Stimulated activated CD8-positive, alpha-beta memory T cell treated with anti-CD3 and anti-CD28 coated beads, Interleukin-7, amount 100 ng/mL, for 48 hours (primary cell): ENCODE measurements at places on chromosomes 11 and 22.

DNA sequence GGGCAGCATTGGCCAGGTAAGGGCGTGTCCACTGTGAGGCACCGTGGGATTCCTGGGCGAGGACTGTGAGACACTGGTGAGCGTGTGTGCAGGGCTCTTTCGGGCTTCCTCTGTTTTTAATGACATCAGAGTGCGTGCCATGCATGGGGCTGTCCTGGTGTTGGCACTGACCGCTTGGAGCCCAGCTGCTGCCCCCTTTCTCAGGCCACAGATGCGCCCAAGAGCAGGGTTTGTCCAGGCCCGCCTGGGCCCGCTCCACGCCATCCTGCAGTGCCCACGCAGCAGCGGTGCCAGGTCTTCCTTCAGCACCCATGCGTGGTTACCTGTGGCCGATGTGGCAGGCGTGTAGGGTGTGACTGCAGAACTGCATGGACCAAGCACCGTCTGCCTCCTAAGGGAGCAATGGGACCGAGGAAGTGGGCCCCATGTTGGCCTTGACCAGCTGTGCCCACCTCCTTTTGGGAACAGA, 72.3 kb upstream of the SEPTIN5 start:
- DNase-seq, result no peak

DNA sequence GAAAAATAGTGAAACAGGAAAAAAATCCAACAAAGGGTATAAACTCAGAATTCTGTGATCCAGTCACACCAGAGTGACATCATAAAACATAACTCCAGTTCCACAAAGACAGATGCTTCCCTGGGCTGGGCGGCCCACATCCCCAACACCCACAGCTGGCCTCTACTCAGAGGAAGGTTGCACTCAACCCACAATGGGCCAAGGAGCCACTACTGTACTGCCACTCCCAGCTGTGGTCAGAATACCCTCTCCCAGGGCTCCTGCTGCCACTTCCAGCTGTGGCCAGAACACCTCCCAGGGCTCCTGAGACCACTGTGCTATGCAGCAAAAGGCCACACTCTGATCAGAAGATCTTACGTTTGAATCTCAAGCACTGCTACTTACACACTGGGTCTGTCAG, 18.3 kb downstream of the SMCO4 start:
- DNase-seq, result no peak

GRCh38 chr22:37912171-37912570, 6.1 kb downstream of the MICALL1 start:
- DNase-seq, result no peak

DNA sequence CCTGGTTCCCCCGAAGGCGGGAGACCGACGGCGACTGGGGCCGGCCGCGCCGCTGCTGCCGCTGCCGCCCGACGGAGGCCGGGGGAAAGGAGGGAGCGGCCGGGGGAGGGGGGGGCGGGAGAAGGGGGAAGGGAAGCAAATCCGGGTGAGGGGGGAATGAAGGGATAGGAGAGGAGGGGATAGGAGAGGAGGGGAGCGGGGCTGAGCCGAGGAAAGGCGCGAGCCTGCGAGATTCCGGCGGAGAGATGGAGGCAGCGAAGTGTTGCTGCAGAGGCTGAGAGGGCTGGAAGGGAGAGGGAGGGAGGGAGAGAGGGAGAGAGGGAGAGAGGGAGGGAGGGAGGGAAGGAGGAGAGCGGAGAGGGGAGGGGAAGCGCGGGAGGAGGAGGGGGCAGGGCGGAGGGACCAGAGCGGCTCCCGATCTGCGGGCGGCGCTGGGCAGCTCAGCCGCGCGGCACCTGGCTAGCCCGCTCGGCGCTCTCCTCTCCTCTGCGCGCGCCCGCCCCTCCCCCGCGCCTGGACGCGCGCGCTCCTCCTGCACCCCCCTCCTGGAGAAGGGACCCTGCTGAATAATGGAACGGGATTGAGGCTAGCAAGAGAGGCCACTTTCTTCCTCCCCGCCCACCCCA, 52.3 kb downstream of the SLC22A12 start:
- DNase-seq, result no peak

DNA sequence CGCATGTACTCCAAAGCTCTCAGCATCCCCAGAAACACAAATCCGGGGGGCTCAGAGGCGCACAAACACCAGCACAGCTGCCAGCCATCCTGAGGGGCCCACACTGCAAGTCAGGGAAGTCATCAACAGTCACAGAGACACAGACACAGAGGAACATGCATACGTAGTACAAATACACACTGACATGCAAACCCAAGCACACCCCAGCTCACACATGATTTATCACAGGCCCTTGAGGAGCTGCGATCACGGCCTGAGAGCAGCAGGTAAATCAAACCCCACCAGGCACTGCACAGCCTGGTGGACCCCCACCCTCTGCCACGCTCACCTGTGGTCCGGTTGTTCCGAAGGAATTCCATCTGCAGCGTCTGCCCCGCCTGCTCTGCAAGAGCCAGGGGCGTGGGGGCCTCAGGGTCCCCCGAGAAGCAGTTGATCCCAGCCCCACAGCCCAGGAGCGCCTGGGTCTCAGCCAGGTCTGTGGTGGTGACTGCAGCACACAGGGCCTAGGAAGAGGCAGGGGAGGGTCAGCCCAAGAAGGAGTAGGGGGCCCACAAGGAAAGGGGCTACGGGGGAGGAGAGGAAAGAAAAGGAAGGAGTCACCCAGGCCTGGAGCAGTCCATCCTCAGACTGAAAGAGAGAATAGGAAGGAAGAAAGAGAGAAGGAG, 28.5 kb upstream of the PDE2A start:
- no peak for DNase-seq

DNA sequence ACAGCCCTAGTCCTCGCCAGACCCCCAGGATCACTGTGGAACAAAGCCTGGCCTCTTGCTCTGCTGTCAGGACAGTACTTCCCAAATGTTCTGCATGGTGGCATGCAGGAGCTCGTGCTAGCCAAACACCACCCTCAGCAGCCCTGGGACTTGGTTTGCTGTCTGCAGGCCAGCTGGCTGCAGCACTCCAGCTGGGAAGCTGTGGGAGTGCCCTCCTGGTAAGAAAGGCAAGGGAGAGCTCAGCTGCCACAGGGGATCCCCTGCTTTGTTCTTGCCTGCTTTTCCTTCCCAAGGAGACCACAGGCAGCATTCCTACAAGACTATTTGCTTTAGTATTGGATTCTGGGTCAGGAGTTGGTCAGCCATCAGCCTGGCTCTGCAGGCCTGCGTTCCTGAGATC, 27.9 kb downstream of the TCIRG1 start:
- DNase-seq, result no peak

GRCh38 chr22:21038405-21038804, 6.0 kb upstream of the SLC7A4 start:
- DNase-seq, result no peak

DNA sequence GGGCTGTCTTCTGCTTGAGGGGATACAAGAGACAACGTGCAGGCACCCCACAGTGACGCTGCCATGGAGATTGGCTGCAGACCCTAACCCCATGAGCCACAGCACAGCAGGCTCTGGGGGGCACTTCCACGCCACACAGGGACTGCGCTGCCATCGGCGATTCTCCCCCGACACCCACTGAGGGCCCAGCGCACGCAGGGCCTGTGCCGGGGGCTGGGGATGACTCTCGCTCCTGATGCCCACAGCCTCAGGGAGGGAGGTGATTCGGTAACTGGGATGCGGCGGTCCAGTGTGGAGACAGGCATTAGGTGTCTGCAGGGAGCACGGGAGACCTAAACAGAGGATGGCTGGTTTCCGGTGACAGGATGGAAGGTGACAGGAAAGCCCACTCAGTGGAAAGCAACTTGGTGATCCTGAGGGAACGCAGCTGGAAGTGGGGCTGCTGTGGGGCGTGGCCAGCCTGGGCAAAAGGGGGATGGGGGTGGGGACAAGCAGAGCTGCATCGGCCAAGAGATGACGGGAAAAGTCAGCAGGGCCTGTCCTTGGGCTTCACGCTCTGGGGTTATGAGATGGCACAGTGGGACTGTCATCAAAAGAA, 37.7 kb downstream of the EFCAB6 start:
- no peak for DNase-seq

DNA sequence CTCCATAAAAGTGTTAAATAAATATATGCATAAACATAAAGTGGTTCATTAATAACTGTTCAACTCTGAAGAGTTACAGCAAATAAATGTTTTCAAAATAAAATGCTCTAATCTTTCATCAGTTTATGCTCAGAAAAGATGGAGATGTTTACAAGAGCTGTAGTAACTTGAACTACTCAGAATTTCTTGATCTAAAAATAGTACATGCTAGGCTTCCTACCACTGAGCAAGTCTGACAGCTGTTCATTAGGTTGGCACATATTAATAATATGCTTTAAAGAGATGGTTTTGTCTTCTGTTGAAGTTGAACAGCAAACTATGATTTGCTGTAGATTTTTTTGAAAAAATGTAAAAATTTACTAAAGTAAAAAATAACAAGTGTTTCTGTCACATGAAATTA, 10.8 kb upstream of the SLN start:
- DNase-seq, result no peak

DNA sequence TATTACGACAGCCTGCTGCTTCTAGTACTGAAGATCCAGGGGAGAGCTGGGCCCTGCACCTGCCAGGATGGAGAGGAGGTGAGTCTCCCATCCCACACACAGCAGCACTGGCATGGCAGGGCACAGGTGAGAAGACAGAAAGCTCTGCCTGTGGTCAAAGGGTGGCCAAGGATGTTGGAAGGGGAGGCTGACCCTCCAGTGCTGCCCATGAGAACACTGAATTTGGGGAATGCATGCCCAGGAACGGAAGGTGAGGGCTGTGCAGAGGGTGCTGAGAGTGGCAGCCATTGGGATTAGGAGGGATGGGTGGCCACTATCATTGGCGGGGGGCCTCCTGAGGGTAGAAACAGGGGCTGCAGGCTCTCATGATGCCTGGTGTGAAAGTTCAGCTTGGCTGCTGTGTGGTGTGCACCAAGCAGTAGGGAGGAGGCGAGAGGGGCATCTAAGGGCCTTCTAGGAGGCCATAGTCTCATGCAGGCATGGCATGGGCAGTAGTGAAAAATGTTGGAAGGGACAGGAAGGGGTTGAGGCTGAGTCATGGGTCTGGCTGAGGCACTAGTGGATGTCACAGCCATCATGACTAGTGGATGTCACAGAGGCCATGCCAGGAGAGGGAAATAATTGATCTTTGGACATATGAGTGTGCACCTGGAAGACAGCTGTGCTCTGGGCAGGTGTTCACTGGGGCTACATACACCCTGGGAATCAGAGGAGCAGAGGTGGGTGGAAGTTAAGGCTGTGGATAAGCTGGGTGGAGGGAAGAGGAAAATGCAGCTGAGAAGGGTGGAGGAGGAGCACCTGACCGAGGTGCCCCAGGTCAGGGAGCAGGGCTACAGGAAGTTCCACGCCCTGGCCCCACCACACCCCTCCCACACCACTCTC, 2.5 kb upstream of the LRRC74B start:
- DNase-seq, result no peak

- no peak for DNase-seq
Observed at GRCh38 chr11:643849-644738, 7.0 kb downstream of the DRD4 start.
